ENCODE measurements at places on chromosomes 6 and 20. TPM values are rescaled to one million over a fixed set of nuclear protein-coding genes. Genes with fewer than 3 reads are reported as not detected.

GRCh38 chr6:19771753-19772336 is 65.3 kb upstream of the ID4 start:
- no peaks in the 10 kb centered on the region for H3K27me3 ChIP-seq
- no peaks in the 10 kb centered on the region for H3K36me3 ChIP-seq

DNA sequence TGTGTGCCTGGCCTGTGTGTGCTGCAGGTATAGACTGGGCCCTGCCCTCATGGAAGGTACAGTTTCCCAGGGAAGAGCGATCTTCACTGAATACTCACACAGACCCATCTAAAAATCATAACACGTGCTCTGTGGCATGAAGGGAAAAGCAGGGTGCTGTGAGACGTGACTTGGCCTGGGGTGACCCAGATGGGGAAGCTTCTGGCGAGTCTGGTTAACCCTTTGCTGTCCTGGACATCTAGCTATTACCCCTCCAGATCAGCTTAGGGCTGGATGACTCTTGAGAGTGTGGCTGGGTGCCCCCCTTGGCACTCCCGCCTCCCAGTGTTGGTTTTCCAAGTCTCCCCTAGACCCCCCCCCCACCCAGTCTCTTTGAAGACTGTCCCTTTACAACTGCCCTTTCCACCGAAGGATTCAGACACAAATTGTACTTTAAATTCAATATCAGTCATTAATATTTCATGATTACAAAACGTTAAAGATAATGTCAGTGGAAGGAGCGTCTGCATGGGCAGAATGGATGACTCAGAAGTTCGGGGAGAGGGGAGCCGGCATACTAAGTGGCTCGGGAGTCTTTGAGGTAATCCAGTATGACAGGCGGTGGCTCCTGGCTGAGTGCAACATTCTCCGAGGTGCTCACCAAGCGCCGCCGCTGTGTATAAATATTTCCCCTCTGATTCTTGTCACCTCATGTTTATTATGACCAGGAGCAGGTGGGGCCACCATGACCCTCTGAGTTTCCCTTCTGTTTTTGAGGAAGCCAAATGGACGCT is 77.3 kb downstream of the CD40 start:
- no peak overlapping the region for H3K4me3 ChIP-seq
- no peak for DNase-seq
- no peak overlapping the region for H3K27ac ChIP-seq
- no peaks in the 10 kb centered on the region for H3K4me1 ChIP-seq
- H3K36me3 ChIP-seq: no peaks in the 10 kb centered on the region
- no peaks in the 10 kb centered on the region for H3K27me3 ChIP-seq

The TP53RK gene
- total RNA-seq: 22.7 TPM

The XKR7 gene
- total RNA-seq: not detected

The SLC22A2 gene
- total RNA-seq: not detected

GRCh38 chr6:139251045-139251690 is 40.6 kb downstream of the TXLNB start:
- no peaks in the 10 kb centered on the region for H3K27me3 ChIP-seq
- no peak for DNase-seq
- no peaks in the 10 kb centered on the region for H3K36me3 ChIP-seq
- H3K27ac ChIP-seq: no peak overlapping the region
- peaks cover 25% of the 10 kb centered on the region for H3K4me1 ChIP-seq
- no peak overlapping the region for H3K4me3 ChIP-seq

DNA sequence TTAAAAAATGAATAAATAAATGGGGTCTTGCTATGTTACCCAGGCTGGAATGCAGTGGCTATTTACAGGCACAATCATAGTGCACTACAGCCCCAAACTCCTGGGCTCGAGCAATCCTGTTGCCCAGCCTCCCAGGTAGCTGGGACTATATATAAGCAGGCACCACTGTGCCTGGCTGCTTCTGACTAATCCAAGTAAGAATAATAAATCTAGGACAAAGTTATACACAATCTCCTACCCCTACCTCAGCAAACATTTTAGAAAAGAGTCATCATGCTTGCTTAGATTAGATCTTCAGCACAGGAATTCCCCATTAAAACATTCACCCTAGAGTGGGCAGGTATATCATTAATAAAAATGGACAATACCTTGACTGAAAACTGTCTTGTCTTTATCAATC is 124.6 kb downstream of the REV3L start:
- peaks cover 35% of the 10 kb centered on the region for H3K36me3 ChIP-seq
- no peaks in the 10 kb centered on the region for H3K4me1 ChIP-seq
- no peaks in the 10 kb centered on the region for H3K27me3 ChIP-seq
- H3K27ac ChIP-seq: no peak overlapping the region

- no peak overlapping the region for H3K27ac ChIP-seq
- no peaks in the 10 kb centered on the region for H3K4me1 ChIP-seq
- DNase-seq: no peak
- H3K4me3 ChIP-seq: no peak overlapping the region
Observed at GRCh38 chr20:8790442-8791074, 278.3 kb upstream of the PLCB4 start.

- no peak for DNase-seq
- H3K27me3 ChIP-seq: no peaks in the 10 kb centered on the region
- H3K36me3 ChIP-seq: no peaks in the 10 kb centered on the region
Observed at GRCh38 chr6:163761481-163761880, 347.0 kb downstream of the QKI start.

The GNMT gene
- 2.0 TPM for total RNA-seq

DNA sequence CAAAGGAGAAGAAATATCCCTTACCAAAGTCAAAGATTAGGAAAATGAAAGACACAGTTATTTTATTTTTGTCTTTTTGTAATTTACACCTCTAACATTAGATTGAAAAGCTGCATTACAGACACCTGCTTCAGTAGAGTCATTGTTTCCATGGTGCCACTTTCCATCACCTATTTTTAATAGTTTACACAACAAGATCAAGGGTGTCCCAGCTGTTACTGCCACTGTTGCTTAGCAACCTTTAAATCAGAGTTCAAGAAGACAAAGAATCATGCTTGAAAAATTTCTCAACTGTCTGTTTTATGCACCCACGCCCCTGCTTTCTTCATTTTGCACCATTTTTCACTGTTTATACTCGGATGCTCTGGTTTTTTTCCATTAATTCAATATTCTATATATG is 668.2 kb upstream of the GJE1 start:
- H3K4me3 ChIP-seq: no peak overlapping the region
- H3K27me3 ChIP-seq: no peaks in the 10 kb centered on the region
- no peaks in the 10 kb centered on the region for H3K36me3 ChIP-seq
- H3K4me1 ChIP-seq: no peaks in the 10 kb centered on the region
- DNase-seq: no peak

The CDSN gene
- total RNA-seq: not detected

DNA sequence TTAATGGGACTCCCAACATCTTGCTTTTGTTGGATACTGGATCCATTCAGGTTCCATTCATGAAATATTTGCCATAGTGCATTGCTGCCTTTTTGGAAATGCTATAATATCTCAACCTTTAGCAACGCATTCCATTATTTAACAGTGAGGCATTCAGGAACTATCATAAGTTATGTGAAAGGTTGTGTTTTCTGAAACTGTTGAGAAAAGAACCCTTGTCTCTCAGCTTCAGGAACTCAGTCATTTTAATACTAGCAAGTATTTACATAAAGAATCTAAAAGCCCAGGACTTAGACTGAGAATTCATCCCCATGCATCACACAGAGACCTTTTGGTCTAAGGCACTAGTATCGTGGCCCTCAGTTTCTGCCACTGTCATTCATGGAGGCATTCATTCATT is 24.9 kb upstream of the SASH1 start:
- no peaks in the 10 kb centered on the region for H3K36me3 ChIP-seq
- H3K4me3 ChIP-seq: no peak overlapping the region
- H3K27ac ChIP-seq: no peak overlapping the region
- no peaks in the 10 kb centered on the region for H3K4me1 ChIP-seq

GRCh38 chr20:40664891-40665290 is 24.1 kb downstream of the MAFB start:
- no peaks in the 10 kb centered on the region for H3K36me3 ChIP-seq
- DNase-seq: no peak
- no peak overlapping the region for H3K27ac ChIP-seq
- no peaks in the 10 kb centered on the region for H3K27me3 ChIP-seq
- H3K4me1 ChIP-seq: no peaks in the 10 kb centered on the region
- H3K4me3 ChIP-seq: no peak overlapping the region

- no peaks in the 10 kb centered on the region for H3K36me3 ChIP-seq
- DNase-seq: no peak
- peaks cover 25% of the 10 kb centered on the region for H3K4me1 ChIP-seq
- H3K27me3 ChIP-seq: no peaks in the 10 kb centered on the region
- H3K4me3 ChIP-seq: no peak overlapping the region
Observed at GRCh38 chr6:148934961-148935360, 188.1 kb downstream of the UST start.

GRCh38 chr6:77173472-77174074 is 289.7 kb downstream of the HTR1B start:
- no peaks in the 10 kb centered on the region for H3K4me1 ChIP-seq
- no peaks in the 10 kb centered on the region for H3K27me3 ChIP-seq
- DNase-seq: no peak
- H3K4me3 ChIP-seq: no peak overlapping the region

The ADGRF5 gene
- total RNA-seq: 17.4 TPM
